Activated naive CD4-positive, alpha-beta T cell treated with anti-CD3 and anti-CD28 coated beads, Interleukin-2, amount 50 U/mL, for 72 hours (primary cell): ENCODE measurements at places on chromosomes 6 and 20.
A peak's percentile ranks its signal among the peaks of the same experiment; 100 is the strongest.

GRCh38 chr6:130426066-130426721 is 60.4 kb downstream of the TMEM200A start:
- no peak for DNase-seq

DNA sequence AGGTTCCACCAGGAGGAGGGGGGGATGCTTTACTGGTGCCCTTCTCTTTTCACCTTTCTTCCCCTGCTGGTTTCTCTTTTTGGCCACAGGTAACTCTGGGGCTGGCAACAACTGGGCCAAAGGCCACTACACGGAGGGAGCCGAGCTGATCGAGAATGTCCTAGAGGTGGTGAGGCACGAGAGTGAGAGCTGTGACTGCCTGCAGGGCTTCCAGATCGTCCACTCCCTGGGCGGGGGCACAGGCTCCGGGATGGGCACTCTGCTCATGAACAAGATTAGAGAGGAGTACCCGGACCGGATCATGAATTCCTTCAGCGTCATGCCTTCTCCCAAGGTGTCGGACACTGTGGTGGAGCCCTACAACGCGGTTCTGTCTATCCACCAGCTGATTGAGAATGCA is 4.4 kb downstream of the TUBB1 start:
- no peak for DNase-seq

DNA sequence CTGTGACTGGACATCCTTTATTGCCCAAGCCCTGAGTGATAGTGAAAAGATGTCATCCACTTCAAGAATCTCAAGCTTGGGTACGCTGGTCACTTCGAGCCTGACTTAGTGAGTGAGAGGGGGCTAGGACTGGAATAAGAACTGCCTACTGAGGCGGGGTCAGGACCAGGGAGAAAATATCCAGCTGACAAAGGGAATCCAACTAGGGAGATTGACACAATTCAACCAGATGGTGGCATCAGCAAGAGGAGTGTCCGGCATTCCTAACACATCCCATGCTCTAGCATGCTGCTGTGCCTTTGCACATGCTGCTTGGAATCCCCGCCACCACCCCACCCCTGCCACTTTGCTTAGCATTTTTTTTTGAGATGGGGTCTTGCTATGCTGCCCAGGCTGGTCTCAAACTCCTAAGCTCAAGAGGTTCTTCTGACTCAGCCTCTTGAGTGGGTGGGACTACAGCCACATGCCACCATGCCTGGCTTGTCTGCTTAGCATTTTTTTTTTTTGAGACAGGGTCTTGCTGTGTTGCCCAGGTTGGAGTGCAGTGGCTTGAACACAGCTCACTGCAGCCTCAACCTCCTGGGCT is 6.5 kb upstream of the CEP250 start:
- DNase-seq: no peak

DNA sequence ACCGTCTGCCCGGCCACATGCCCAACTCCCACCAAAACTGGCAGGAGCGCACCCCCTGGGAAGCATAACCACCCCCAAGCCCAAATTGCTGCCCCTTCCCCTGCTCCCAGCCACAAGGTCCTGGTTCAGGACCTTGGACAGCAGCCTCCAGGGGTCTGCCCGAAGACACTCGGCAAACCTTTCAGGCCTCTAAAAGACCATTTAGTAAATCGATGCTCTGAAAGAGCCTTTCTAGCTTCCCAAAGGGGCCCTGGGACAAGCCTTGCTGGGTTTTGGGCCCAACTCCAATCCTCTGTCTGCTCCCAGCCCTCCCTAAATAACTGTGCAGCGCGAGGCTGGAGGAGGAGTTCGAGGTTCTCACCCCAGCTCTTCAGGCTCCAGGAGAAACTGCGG is 30.5 kb downstream of the GRM4 start:
- no peak for DNase-seq

DNA sequence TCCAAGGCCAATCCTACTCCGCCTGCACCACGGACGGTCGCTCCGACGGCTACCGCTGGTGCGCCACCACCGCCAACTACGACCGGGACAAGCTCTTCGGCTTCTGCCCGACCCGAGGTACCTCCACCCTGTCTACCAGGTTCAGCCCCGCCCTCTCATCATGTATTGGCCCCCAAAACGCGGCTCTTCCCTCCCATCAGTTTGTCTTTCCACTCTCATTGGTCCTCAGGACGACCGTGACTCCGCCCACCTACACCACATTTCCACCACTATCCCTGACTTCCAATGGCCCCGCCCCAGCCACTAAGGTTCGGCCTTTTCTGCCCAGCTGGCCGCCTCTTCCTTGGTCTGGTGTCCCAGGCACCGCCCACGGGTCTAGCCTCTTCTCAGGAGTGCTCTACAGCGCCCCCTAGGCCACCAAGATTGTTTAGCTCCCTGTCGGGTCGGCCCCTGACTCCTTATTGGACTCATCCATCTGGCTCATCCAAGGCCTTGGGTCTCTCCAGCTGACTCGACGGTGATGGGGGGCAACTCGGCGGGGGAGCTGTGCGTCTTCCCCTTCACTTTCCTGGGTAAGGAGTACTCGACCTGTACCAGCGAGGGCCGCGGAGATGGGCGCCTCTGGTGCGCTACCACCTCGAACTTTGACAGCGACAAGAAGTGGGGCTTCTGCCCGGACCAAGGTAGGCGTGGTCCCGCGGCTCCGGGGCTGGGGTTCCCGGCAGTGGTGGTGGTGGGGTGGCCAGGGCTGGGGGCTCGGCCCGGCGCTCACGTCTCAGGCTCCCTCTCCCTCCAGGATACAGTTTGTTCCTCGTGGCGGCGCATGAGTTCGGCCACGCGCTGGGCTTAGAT is 3.1 kb downstream of the MMP9 start:
- DNase-seq: peak; percentile 58

DNA sequence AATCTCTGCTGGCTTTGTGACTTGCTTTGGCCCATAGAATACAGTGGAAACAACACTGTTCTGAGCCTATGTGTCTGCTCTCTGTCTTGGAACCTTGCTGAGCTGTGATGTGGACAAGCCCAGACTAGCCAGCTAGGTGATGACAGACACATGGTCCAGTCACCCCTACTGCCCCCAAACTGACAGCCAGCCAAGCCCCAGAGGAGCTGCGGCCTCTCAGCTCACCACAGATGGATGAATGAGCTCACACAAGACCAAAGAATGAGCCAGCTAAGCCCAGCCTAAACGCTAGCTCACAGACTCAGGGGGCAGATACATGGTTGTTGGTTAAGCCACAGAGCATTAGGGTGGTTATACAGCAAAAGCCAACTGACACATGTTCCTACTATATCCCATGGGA is 4.1 kb downstream of the AARS2 start:
- no peak for DNase-seq
